ENCODE measurements at places on chromosomes 16 and 17.

GRCh38 chr16:10206215-10206614 lies 24.0 kb upstream of the GRIN2A start:
- no peak for DNase-seq

GRCh38 chr17:57670769-57671569 lies 74.1 kb downstream of the CCDC182 start:
- no peak for DNase-seq

- no peak for DNase-seq
Measured at GRCh38 chr17:9183306-9183705, 162.0 kb downstream of the NTN1 start.

DNA sequence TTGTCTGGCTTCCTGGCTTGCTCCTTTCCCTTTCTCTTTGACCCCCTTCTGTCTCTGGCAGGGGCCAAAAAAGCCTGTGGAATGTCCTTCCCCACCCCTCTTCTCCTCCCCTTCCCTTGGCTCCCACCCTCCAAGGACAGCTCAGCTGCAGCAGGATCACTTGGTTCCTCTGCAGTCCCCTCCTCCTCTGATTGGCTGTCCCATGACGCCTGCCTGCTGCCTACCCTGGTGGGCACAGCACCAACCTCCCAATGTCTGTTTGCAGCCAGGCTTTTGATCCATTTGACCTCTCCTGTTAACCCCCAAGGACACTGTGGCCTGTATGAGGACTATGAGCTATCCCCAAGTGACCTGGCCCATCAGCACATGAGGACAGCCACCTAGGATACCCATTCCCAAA lies 14.8 kb upstream of the MTMR4 start:
- DNase-seq = no peak

GRCh38 chr16:55471448-55472097 lies 7.4 kb upstream of the MMP2 start:
- no peak for DNase-seq
